AML-193 (cell line): ENCODE measurements at places on chromosomes 12 and 14.

GRCh38 chr12:80001562-80001961 lies 66.7 kb upstream of the PPP1R12A start:
- DNase-seq, result no peak

GRCh38 chr12:109241936-109242335 lies 67.1 kb downstream of the FOXN4 start:
- DNase-seq, result no peak

DNA sequence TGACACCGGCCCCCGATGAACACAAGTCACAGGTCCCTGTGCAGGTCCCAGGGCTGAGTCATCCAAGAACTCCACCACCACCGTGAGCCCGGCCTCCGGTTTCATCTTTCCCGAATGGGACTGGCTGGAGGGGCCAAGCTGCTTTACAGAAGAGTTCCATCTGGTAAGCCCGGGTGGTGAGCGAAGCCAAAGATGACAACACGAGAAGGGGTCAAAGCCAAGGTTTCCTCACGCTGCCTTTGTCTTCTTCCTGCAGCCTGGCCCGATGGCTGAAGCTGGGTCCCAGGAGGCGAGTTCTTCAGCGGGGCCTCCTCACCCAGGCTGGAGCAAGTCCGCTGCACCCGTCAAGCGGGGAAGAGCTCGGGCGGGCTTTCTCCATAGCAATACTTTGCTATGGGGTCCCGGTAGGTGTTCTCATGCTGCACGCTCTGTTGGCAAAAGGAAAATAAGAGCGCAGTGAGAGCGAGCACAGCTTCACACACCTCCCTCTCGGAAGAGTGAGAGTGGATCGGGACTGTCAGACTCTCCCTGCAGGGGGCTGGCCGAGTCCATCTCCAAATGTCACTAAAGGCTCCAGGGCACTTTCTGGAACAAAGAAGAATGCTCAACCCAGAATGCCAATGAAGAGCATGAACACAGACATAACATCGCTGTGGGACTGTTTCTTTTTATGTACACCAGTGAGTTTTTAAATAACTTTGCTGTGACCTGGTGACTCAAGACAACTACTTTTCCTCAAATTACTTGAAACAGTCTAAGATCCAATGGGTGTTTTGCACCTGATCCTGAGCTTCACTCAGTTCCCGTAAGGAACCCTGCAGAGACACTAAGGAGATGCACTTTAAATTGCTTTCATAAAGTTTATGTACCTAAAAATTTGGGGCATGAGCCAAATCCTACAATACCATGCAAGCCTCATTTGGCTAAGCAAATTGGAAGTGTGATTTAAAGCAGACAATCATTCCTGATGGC lies 20.1 kb downstream of the SPRING1 start:
- no peak for DNase-seq

DNA sequence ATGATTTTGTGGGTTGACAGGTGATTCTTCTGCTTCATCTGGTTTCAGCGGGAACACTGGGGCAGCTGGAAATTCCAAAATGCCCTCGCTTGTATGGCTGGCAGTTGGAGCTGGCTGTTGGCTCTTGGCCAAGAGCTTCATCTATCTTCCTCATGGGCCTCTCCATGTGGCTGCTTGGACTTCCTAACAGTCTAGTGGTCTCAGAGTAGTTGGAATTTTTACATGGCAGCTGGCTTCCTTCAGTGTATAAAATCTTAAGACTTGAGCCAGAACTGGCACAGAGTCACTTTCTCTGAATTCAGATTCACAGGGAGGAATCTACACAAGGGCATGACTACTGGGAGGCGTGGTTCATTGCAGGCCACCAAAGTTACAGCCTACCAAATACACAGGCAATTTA lies 204.9 kb upstream of the RMST start:
- no peak for DNase-seq

GRCh38 chr12:24500831-24501230 lies 448.1 kb downstream of the BCAT1 start:
- DNase-seq, result no peak
